IgD-negative memory B cell (primary cell): ENCODE measurements at places on chromosomes 11 and 22. TPM values are rescaled to one million over a fixed set of nuclear protein-coding genes. Genes with fewer than 3 reads are reported as not detected.

Gene KCTD17
- 13.3 TPM for polyA plus RNA-seq

Gene FAT3
- not detected for polyA plus RNA-seq

Gene CCDC73
- not detected for polyA plus RNA-seq

Gene DYNC2H1
- polyA plus RNA-seq = 0.29 TPM

Gene APOL5
- not detected for polyA plus RNA-seq

Gene ASRGL1
- 1.9 TPM for polyA plus RNA-seq

Gene ALDH3B1
- polyA plus RNA-seq = 0.36 TPM

Gene CHORDC1
- polyA plus RNA-seq = 45.3 TPM
